ENCODE measurements at places on chromosomes 3 and 15.

- no peak for DNase-seq
Measured at GRCh38 chr15:25717457-25718168, 145.5 kb downstream of the ATP10A start.

DNA sequence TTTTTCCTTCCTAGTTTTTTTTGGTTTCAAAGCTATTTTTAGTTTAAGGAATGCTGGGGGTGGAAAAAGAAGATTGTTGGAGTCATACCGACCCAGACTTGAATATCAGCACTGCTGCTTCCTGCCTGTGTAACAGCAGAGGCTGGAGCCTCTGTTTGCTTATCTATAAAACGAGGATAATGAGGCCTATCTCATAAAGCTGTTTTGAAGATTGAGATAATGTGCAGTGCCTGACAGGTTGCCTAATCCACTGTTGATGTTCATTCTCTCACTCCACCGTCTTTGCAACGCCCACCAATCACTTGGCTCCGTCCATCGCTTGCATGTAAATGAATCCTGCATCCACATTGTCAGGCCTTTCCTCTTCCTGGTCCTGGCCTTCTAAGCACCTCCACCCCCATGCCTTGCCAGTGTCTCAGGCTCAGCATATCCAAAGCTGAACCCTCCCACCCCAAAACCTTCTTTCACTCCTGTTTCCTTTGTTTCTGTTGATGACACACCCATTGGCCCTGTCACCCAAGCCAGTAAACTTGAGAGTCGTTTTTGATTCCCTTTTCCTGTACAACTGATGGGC is 94.9 kb downstream of the MEX3B start:
- DNase-seq: no peak

DNA sequence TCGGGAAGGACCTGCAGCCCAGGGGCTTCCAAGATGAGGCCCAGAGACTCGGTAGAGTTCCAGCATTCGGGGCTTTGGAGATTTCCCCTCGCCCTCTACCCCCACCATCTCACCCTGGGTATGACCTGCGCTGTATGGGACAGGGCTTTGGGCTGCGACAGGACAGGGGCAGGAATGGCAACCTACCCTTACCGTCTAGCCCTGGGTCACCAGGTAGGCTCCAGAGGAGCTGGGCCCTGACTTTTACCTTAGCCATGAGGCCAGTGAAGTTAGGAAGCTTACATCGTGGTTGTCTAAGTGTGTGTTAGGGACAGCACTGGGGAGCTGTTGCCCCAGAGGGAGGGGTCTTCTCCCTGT is 683 bp downstream of the PPM1M start:
- no peak for DNase-seq

- DNase-seq: no peak
Measured at GRCh38 chr3:112121577-112122547, 11.2 kb downstream of the GCSAM start.

GRCh38 chr15:78316283-78317083 is 17.1 kb upstream of the SKIC8 start:
- no peak for DNase-seq

DNA sequence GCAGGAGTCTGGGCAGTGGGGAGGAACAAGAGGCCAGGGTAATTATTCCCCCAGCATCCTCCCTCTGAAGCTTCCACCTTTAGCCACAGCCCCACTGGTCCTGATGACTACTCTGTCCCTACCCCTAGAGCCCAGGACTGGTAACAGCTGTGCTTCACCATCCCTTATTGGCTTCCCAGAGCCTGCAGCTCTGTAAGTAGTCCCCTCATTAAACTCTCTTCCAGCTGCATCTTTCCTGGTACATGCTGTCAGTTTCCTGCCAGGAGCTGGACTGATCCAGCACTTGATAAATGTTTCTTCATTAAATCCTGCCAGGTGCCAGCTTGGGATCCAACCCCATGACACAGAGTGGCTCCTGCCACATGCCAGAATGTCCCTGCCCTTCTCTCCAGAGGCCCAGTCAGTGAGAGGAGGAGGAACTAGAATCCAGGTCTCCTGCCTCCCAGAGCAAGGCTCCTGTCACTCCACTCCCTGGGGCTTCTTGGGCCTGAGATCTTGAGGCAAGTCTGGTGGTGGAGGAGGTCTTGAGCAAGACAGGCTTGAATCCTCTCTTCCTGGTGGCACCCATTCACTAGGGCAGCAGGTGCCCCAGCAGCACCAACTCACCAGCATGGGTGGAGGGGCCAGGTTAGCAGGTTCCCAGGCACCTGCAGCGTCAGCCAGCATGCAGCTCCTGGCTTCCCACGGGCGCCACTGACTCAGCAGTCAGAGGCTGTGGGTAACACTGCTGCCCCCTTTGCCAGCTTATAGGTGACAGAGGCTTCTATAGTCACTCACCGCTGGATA is 27.6 kb downstream of the FBXW12 start:
- no peak for DNase-seq

GRCh38 chr3:164230385-164231094 is 847.8 kb downstream of the SI start:
- DNase-seq: no peak

DNA sequence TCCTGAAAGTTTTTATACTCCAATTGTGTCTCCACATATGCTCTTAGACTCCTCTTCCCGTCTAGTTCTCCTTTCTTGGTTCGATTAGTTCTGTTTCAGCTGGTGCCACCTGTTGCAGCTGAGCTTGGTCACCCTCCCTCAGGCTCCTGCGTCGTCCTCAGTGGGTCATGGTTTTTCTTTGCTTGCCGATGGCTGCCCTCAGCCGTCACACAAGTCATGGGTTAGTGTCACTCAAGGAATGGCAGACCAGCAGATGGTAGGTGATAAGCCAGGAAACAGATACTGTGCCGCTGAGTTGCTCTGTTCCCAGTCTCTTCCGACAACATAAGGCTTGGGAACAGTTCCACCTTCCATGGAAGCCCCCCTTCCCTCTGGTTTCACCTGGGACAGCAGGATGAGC is 109.9 kb downstream of the IGF1R start:
- no peak for DNase-seq

- no peak for DNase-seq
Measured at GRCh38 chr3:81995329-81995728, 233.9 kb upstream of the GBE1 start.

GRCh38 chr3:134487406-134487805 is 1.5 kb downstream of the CEP63 start:
- DNase-seq: no peak

DNA sequence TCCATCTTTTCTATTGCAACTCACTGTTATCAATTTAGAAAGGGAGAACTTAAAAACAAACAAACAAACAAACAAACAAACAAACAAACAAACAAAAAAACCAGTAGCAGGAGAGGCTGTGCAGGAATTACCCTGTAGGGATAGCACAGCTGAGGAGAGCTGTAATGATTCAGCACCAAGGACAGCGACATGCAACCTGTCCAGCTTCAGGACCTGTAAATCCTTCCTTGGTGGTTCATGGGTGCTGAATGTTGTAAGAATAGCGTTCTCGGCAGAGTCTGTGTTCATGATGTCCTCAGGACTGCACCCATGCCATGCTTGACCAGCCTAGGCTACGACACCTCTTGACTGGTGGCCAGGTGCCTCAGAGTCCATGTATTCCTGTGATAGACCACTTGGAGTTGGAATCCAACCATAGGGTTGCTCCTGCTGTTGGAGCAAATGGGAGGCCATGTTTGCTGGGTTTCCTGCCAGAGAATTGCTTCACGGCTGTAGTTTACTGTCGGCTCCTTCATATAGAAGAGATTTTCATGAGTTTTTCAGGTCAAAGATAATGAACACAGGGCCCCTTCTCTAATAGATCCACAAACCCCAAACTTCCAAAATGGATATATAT is 65.9 kb downstream of the CACNA2D3 start:
- peak; percentile 75 for DNase-seq

GRCh38 chr3:31092748-31093589 is 198.5 kb upstream of the GADL1 start:
- DNase-seq: peak; percentile 75

DNA sequence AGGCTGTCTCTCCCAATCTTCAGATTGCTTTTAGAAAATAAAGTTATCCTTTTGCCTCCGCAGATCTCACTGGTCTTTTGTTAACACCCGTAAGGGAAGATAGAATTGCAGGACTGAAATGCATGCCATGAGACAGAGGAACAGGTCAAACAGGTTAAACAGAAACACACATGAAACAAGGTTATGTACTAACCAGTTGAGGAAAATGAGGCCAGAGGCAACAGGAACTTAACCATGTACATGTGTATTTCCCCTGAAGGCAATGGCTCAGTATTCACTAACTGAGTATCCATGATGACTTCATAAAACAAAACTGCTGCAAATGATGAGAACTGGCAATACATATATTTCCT is 169.1 kb upstream of the NSMCE3 start:
- no peak for DNase-seq

DNA sequence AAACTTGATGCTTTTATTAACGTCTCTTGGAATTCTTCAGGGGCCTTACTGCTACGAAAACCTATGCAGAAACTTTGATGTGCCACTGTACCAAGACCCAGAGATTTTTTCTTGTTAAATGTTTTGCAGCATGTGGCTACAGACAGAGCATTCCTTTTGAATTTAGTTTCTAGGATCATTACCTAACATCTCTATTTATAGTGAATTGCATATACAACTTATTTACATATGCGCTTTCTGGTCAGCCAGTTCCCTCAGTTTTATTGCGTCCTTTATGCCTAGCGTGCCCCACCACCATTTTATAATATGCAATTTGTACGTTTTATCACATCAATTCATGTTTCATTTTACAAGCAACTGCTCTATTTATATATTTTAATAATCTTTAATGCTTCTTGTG is 46.2 kb upstream of the AGTR1 start:
- DNase-seq: no peak

GRCh38 chr3:121155028-121155427 is 247.0 kb downstream of the STXBP5L start:
- peak; percentile 77 for DNase-seq

- no peak for DNase-seq
Measured at GRCh38 chr3:114565216-114565615, 271.4 kb downstream of the TIGIT start.

DNA sequence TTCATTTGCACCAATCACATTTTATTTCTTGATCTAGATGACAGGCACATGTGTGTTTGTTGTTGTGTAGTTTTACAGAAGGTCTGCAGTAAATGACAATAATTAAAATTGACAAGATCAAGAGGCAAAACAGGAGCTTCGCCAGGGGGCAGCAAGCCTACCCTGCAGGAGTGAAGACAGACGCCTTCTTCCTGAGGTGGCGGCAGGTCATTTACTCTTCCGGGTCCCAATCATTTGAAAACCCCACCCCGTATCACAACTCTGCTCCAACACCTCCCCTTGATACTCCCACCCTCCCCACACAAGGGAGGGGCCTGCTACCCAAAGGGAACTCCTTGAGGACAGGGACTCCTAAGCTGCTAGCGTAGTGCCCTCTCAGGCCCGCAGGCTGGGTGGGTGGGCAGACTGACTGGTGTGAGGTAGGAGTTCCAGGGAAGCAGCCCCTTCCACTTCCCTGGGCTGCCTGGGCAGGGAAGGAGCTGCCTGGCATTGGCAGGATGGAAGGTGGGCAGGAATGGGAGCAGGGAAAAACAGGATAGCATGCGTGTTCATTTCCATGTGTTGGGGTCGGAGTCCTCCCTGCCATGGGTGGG is 13.1 kb downstream of the CHDH start:
- DNase-seq: no peak
